HT1080 (cell line): ENCODE measurements at places on chromosomes 2 and 18.
A peak's percentile ranks its signal among the peaks of the same experiment; 100 is the strongest.

DNA sequence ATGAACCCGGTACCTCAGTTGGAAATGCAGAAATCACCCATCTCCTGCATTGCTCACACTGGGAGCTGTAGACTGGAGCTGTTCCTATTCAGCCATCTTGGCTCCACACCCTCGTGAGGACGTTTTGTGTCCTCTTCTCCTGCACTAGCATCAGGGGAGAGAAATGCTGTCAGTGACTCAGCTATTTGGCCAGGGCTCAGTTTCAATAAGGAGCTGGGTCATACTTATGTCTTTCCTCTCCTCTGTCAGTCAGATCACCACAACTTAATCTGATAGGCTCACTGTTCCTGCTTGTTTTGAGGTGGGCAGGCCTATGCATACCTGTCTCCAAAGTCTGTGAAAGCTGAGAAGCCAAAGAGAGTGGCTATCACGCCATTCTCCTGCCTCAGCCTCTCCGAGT lies 921.2 kb downstream of the DCC start:
- DNase-seq = peak; percentile 52

GRCh38 chr2:11303290-11304013 lies 41.0 kb downstream of the ROCK2 start:
- no peak for DNase-seq

- DNase-seq = no peak
These were observed 33.9 kb upstream of the FOSL2 start for GRCh38 chr2:28358668-28359201.

GRCh38 chr2:176234156-176234555 lies 35.1 kb upstream of the MTX2 start:
- peak; percentile 75 for DNase-seq

- DNase-seq = no peak
These were observed 33.3 kb downstream of the BMP10 start for GRCh38 chr2:68837861-68838341.

GRCh38 chr2:199465390-199465789 lies 7.7 kb upstream of the SATB2 start:
- no peak for DNase-seq

- peak; percentile 46 for DNase-seq
These were observed 31.4 kb downstream of the ATOH8 start for GRCh38 chr2:85785027-85785822.

GRCh38 chr18:50162486-50163304 lies 32.3 kb downstream of the MYO5B start:
- peak; percentile 59 for DNase-seq

DNA sequence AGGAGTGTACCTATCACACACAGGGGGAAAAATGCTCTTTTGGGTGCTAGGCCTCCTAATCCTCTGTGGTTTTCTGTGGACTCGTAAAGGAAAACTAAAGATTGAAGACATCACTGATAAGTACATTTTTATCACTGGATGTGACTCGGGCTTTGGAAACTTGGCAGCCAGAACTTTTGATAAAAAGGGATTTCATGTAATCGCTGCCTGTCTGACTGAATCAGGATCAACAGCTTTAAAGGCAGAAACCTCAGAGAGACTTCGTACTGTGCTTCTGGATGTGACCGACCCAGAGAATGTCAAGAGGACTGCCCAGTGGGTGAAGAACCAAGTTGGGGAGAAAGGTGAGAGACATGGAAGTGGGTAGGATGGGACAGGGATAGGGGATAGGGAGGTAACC lies 12.2 kb downstream of the DHRS9 start:
- no peak for DNase-seq

DNA sequence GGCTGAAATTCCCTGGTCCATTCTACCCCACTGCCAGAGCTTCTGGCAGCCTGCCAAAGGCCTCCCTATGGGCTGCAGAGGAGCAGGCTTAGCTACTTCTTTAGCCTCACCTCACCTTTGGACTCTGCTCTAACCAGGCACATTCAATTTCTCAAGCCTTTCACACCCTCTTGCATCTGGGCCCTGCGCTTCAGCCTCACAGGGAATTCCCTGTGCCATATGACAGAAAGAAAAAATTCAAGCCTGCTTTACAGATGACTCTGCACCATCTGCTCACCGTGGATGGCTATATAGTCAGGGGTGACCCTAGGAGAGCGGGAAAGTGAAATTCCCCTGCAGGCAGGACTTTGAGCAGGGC lies 62.5 kb downstream of the REEP1 start:
- DNase-seq = peak; percentile 43

- peak; percentile 42 for DNase-seq
These were observed 28.9 kb upstream of the IER3IP1 start for GRCh38 chr18:47204908-47205522.

DNA sequence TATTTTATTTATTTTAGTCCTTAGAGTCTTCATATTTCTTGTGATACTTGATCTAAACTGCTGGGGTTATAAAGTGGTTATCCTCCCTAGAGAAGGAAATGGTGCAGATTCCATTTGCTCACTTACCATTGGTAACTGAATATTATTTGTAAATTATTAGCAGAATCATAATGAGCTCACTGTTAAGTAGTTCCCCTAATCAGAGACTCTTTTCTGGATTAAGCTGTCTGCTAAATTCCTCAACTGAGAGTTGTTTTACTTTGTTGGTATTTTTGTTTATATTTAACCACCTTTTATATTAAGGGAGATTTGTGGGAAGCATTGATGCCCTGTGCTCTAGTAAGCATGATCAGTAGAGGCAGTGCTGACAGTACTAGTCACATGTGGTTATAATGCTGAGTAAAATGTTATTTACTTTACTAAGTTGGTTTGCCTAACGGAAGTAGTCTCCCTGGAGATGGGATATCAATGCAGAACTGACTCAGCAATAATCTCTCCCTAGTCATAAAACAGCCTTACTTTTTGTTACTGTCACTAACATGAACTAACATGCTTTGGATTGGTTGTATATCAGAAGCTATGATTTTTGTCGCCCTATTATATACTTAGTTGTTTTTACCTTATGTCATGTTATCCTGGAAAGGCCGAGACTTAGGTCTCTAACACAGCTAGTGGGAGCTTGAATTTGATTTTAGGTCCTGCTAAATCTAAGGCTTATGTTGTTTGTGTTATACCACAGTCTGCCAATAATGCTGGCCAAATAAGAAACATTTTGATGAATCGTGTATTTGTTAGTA lies 166.7 kb downstream of the MCFD2 start:
- DNase-seq = peak; percentile 78

DNA sequence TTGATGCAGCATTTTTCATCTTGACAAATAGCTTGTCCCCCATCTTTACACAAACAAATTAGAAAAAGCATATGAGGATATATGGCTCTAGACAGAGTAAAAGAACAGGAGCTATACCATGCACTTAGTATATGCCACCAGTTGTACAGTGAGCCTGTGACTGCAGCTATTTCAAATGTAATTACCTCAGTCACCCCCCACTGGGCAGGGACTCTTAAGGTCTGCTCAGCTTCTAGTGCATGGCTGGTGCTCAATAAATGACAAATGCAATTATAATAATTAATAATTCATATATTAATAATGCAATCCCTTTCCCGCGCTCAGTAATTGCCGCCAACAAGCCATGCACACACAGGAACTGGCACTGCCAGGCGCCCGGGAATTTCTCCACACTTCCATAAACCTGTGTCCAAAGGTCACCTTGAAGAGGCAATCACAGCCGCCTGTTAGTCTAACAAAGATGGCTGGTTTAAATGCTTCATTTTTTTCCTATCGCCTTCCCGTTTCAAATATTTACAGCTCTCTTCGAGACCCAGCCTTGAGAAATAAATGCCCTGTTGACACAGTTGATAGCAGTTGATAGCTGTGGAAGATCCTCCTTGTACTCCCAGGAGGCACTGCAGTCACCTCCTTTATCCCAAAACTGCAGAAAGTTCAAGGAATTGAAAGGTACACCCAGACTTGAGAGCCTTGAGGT lies 156.6 kb downstream of the INO80D start:
- DNase-seq = no peak

DNA sequence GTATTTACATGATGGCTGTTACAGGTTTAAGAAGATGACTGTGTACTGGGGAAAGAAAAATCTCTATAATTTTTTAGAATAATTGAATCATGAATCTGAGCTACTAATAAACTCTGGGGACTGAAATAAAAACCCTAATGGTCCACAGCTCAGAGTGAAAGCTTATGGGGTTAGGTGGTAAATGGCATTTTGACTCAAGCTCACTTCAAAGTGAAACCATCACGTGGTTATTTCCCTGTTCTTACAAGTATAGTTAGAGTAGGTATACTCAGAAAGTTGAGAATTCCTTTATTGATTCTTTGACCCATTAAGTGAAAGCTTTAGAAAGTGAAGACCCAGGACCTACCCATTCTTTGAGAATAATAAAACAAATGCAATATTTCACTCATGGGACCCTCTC lies 626.2 kb upstream of the SETBP1 start:
- DNase-seq = no peak

DNA sequence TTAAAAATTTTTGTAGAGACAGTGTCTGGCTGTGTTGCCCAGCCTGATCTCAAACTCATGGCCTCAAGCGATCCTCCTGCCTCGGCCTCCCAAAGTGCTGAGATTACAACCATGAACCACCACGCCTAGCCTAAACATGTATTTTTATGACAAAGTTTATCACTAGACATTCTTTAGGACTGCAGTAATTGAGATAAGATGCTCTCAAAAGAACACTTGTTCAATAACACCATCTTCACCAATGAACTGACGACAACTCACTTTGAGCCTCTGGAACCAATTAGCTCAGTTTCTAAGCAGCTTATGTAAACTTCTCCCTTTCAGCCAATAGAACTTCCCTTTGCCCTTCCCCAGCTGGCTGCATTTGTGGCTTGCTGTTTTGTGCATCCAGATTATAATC lies 15.3 kb upstream of the PPP4R1 start:
- DNase-seq = no peak

DNA sequence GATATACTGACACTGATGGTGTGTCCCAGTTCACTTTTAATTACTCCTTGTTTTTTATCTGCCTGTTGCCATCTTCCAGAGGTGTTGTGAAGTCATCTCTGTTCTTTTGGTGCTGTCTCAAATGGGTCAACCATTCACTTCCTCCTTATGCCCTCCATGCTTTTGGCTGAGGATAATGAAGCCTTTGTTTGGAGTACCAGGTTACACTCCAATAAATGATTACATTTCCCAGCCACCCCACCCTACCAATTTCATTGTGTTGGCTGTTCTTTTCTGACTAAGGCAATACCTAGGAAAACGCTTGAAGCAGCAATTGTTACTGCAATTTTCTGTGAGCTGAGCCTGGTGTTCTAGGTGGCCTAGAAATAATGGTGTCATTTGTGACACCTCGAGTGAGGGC lies 29.8 kb upstream of the ACTG2 start:
- DNase-seq = peak; percentile 60

GRCh38 chr2:141967980-141968379 lies 162.8 kb downstream of the LRP1B start:
- no peak for DNase-seq

DNA sequence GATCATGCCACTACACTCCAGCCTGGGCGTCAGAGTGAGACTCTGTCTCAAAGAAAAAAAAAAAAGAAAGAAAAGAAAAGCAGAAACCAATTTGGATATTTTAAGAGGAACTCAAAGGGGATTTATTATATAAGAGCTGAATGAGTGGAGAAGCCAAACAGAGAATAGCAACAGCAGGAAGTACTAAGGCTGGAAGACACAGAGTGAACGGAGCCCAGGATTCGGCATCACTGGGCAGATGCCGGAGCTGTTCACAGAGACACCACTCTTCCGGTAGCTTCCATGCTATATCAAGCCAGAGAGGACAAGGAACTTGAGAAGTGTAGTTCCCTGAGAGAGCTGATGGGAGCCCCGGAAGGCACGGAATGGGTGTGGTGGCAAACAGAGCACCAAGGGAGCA lies 47.0 kb upstream of the CABLES1 start:
- no peak for DNase-seq

- no peak for DNase-seq
These were observed 42.7 kb downstream of the ST6GAL2 start for GRCh38 chr2:106843001-106843909.

GRCh38 chr2:151157000-151157735 lies 104.5 kb downstream of the RBM43 start:
- DNase-seq = no peak

GRCh38 chr18:10330428-10330827 lies 124.0 kb upstream of the APCDD1 start:
- DNase-seq = no peak

- no peak for DNase-seq
These were observed 691 bp downstream of the BIRC6 start for GRCh38 chr2:32357318-32358110.

GRCh38 chr18:65610939-65611338 lies 139.9 kb upstream of the CDH7 start:
- DNase-seq = no peak

DNA sequence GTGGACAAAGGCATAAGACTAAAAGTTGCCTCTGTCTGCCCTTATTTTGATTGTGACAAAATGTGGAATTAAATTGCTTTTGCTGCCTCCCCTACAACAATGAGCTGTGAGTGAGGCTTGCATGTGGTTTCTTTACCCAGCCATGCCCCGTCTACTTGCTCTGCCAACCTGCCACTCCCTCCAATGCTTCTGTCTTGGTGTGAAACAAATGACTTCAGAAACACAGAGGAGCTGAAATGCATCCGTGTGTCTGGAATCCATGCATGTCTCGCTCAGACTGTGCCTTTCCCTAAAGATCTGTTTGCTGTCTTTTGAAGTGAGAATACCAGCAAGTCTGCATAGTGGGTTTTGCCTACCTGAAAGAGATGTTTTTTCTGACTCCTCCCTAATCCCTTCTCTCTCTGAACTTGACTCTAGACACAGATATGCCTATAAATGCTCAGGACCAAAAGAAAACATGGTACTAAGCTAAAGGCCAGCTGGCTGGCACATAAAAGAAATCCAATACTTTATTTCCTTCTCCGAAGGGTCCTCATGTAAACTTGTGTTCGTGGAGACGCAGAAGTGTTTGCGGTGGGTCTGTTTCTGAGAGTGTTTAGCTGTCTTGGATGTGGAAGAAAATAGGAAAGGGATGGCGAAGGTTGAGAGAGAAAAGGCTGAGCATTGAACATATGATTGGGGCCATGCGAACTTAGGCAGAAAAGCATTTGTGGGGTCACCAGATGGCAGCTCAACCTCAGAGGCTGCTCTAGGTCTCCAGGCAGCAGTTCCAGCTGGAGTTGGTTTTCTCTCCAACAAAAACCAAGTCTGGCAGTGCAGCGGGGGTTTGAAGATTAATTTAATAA lies 120.5 kb downstream of the CCBE1 start:
- no peak for DNase-seq

GRCh38 chr18:11946756-11947155 lies 34.6 kb upstream of the IMPA2 start:
- DNase-seq = peak; percentile 24

GRCh38 chr2:207514451-207514850 lies 15.3 kb upstream of the CREB1 start:
- no peak for DNase-seq

- no peak for DNase-seq
These were observed 14.2 kb downstream of the ESPNL start for GRCh38 chr2:238114331-238114841.
